ENCODE measurements at places on chromosomes 13 and 19. TPM values are rescaled to one million over a fixed set of nuclear protein-coding genes. Genes with fewer than 3 reads are reported as not detected.

- H3K27me3 ChIP-seq = no peaks in the 10 kb centered on the region
- H3K36me3 ChIP-seq = no peaks in the 10 kb centered on the region
- H3K27ac ChIP-seq = no peak overlapping the region
- no peak for DNase-seq
Measured at GRCh38 chr13:94286581-94286980, 192.9 kb downstream of the DCT start.

- H3K4me3 ChIP-seq = no peak overlapping the region
- peaks cover 21% of the 10 kb centered on the region for H3K4me1 ChIP-seq
- H3K27me3 ChIP-seq = no peaks in the 10 kb centered on the region
- DNase-seq = peak; percentile 53
- H3K36me3 ChIP-seq = peaks cover 43% of the 10 kb centered on the region
- no peak overlapping the region for H3K27ac ChIP-seq
Measured at GRCh38 chr13:99323488-99323887, 16.3 kb upstream of the GPR183 start.

DNA sequence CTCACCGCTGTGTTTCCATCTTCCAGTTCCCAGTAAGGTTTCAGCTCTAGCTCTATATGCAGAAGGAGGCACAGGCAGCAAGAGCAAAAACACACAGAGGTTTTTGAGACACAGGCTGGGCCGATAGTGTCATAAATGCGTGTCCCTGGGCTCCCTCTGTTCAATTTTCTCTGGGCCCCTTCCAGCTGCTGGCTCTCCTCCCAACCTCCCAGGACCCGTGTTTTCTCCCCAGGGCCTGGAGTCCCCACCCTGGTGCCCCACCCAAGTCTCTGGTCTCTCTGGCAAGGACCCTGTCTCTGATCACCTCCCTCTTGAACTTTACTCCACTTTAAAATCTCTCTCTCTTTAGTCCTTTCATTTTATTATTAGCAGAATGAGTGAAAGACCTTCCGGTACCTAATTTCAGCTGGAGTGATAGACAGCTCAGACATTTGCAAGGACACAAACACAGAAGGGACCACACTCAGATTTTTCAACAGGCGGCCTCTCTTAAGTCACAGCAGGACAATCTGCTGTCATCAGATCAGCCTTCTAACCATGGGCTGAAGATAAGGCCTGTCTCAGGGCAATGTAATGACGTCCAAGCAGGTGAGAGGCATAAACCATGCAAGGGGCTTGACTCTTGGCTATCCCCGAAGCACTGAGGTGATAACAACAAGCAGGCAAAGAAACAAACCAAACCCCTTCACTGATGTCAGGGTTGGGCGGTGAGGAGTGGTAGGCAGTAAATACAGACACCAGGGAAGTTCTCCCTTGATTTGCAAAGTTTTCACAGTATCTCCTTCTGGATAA, 190.0 kb upstream of the IRS2 start:
- H3K27me3 ChIP-seq = no peaks in the 10 kb centered on the region
- DNase-seq = no peak
- H3K4me1 ChIP-seq = peaks cover 6% of the 10 kb centered on the region
- H3K36me3 ChIP-seq = no peaks in the 10 kb centered on the region

PCDH20 gene
- not detected for total RNA-seq

DNA sequence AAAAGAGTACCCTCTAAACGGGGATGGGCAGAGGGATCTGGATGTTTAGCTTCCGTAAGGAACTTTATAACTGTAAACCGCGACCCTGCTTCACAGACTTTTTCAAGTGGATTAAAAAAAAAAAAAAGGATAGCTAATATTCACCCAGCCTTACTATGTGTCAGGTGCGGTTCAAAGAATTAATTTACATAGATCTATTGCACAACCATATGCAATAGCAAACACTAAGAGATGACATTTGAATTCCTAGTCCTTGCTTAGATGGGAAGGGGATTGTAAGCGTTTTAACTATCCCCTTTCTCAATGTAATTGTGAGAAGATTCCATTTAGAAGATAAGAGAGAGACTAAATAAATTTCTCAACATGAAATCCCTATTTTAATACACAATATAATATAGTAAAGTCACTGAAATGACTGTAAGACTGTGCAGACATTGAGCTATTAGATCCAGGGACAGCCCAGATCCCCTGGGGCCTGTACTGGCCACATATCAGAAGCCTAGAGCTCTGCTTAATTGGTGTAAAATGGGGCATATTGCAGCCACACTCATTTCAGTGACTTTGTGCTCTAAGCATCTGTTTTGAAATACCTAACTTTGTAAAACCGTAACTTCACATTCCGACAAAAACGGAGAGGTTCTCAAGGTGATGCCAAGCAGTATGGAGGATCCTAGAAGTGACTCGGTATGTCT, 13.6 kb downstream of the LATS2 start:
- H3K27me3 ChIP-seq = no peaks in the 10 kb centered on the region
- H3K4me1 ChIP-seq = peaks cover 28% of the 10 kb centered on the region
- H3K36me3 ChIP-seq = peaks cover 32% of the 10 kb centered on the region
- H3K4me3 ChIP-seq = no peak overlapping the region

GRCh38 chr13:26923824-26924605, 163.4 kb upstream of the GPR12 start:
- peaks cover 60% of the 10 kb centered on the region for H3K27me3 ChIP-seq
- H3K27ac ChIP-seq = no peak overlapping the region
- peaks cover 8% of the 10 kb centered on the region for H3K4me1 ChIP-seq
- peak; percentile 13 for DNase-seq
- H3K4me3 ChIP-seq = no peak overlapping the region

GRCh38 chr19:10727685-10728201, 9.9 kb downstream of the DNM2 start:
- H3K27me3 ChIP-seq = no peaks in the 10 kb centered on the region
- no peak for DNase-seq
- no peak overlapping the region for H3K27ac ChIP-seq
- H3K36me3 ChIP-seq = peaks cover 10% of the 10 kb centered on the region

- H3K27me3 ChIP-seq = no peaks in the 10 kb centered on the region
- no peak for DNase-seq
- H3K4me1 ChIP-seq = peaks cover 9% of the 10 kb centered on the region
- no peak overlapping the region for H3K4me3 ChIP-seq
- H3K36me3 ChIP-seq = peaks cover 92% of the 10 kb centered on the region
Measured at GRCh38 chr19:34225659-34226015, 28.7 kb upstream of the GARRE1 start.

CCL25 gene
- total RNA-seq = not detected

DNA sequence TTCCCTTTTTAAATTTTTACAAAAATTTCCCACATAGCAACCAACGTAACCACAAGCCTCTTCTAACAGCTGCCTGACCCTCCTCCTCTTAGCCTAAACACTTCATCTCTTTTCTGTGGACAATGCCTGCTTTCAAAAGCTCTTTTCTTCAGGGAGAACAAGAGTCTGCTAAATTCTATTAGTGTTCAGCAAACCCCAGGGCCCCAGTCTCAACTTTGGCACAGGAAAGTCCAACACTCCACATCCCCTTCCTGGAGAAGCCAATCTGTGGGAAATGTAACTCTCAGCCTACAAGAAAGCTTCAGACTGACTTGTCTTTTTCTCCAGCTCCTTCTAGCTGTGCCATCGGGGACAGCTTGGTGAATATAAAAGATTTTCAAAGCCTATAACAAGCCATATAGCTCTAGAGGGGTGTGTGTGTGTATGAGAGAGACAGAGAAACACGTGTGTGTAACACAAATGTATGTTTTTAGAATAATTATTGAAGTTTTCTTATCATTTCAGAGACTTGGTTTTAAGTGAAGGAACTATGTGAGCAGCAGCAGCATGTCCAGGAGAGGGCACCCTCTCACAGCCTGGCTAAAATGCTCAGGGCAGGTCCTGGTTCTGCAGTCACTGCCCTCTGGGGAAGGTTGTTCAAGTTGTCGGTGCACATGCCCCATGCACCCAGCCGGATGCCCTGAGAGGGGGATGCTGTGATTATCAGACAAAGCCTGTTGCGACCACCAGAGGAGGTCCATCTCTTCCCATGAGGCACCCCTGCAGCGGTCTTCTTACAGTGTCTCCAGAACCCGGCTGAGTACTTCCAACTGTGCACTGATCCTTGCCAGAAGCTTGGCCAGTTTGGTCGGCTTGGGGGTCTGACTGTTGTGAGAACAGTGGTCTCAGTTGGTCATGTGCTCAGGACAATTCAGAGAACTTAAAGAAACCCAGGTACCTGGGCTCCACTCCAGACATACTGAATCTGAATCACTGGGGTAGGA, 34.4 kb downstream of the CCDC70 start:
- no peaks in the 10 kb centered on the region for H3K36me3 ChIP-seq
- H3K4me3 ChIP-seq = no peak overlapping the region
- peak; percentile 58 for DNase-seq
- no peak overlapping the region for H3K27ac ChIP-seq
- H3K27me3 ChIP-seq = peaks cover 23% of the 10 kb centered on the region

- no peak overlapping the region for H3K4me3 ChIP-seq
- H3K27ac ChIP-seq = no peak overlapping the region
- peak; percentile 30 for DNase-seq
- no peaks in the 10 kb centered on the region for H3K27me3 ChIP-seq
Measured at GRCh38 chr19:15452111-15453047, 2.6 kb upstream of the WIZ start.

DNA sequence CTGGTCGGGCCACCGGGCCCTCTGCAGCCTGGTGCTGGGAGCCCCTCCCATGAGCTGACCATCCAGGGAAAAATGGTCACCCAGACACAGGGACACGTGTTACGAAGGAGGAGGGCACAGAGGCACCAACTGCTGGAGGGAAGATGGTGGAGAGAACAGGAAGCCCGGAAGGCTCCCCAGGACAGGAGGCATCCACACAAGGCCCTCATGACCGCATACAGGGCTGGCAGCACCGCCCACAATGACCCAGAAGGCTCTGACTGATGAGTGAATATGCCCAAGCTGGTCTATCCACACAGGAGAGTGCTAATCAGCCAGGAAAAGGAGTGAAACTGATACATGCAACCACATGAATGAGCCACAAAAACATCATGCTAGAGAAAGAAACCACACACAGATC, 14.0 kb upstream of the TMEM86B start:
- H3K27ac ChIP-seq = peak overlapping the region; percentile 55
- H3K4me3 ChIP-seq = no peak overlapping the region
- H3K27me3 ChIP-seq = no peaks in the 10 kb centered on the region
- H3K4me1 ChIP-seq = no peaks in the 10 kb centered on the region
- peaks cover 51% of the 10 kb centered on the region for H3K36me3 ChIP-seq

GRCh38 chr13:77497350-77497749, 38.2 kb upstream of the SCEL start:
- H3K4me1 ChIP-seq = no peaks in the 10 kb centered on the region
- H3K4me3 ChIP-seq = no peak overlapping the region

PEAK3 gene
- total RNA-seq = not detected

GFY gene
- total RNA-seq = not detected

- H3K27ac ChIP-seq = no peak overlapping the region
- no peaks in the 10 kb centered on the region for H3K27me3 ChIP-seq
- H3K4me1 ChIP-seq = no peaks in the 10 kb centered on the region
- H3K4me3 ChIP-seq = no peak overlapping the region
- no peaks in the 10 kb centered on the region for H3K36me3 ChIP-seq
- no peak for DNase-seq
Measured at GRCh38 chr19:30093966-30094755, 152.1 kb downstream of the URI1 start.

ZNF787 gene
- 68.6 TPM for total RNA-seq

DNA sequence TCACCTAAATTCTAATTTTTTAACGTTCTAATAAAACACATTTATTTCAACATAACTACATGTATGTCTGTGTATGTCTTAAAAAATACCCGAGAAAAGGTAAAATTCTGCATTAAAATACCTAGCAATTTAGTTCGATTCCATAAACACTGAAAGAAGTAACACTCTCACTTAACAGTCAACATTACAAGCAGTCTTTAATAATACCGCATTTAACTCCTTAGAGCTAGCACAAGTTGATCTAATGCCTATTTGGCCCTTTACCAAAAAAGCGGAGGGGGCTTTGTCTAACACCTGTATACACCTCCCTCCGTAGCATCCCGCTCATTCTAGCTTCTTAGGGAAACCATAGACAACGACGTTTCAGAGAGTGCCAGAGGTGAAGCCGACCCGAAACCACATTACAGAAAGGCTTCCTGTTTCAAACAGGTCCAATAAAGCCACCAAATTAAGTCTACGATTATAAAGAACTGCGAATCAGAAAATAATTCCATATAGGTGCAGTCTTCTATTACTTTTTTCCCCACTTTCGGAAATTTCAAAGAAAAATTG, 1.2 kb downstream of the SPART start:
- H3K4me3 ChIP-seq = peak overlapping the region; percentile 82
- no peaks in the 10 kb centered on the region for H3K27me3 ChIP-seq
- peak overlapping the region; percentile 97 for H3K27ac ChIP-seq
- H3K4me1 ChIP-seq = peaks cover 28% of the 10 kb centered on the region

- H3K27me3 ChIP-seq = no peaks in the 10 kb centered on the region
- no peak for DNase-seq
- peaks cover 16% of the 10 kb centered on the region for H3K4me1 ChIP-seq
Measured at GRCh38 chr19:44850641-44851109, 4.6 kb downstream of the NECTIN2 start.

RFPL4AL1 gene
- total RNA-seq = not detected

GRCh38 chr13:79528759-79529191, 47.8 kb downstream of the NDFIP2 start:
- H3K36me3 ChIP-seq = peaks cover 33% of the 10 kb centered on the region
- H3K27ac ChIP-seq = no peak overlapping the region
- H3K4me3 ChIP-seq = no peak overlapping the region
- H3K27me3 ChIP-seq = no peaks in the 10 kb centered on the region
- DNase-seq = no peak

GRCh38 chr19:50492303-50493052, 15.8 kb upstream of the GARIN5A start:
- peaks cover 7% of the 10 kb centered on the region for H3K4me1 ChIP-seq
- peaks cover 11% of the 10 kb centered on the region for H3K36me3 ChIP-seq
- no peak overlapping the region for H3K4me3 ChIP-seq
- peaks cover 44% of the 10 kb centered on the region for H3K27me3 ChIP-seq
- no peak overlapping the region for H3K27ac ChIP-seq

- no peaks in the 10 kb centered on the region for H3K27me3 ChIP-seq
- DNase-seq = no peak
- H3K27ac ChIP-seq = no peak overlapping the region
- no peaks in the 10 kb centered on the region for H3K4me1 ChIP-seq
Measured at GRCh38 chr13:66098931-66099628, 1131.1 kb downstream of the PCDH9 start.

VSTM1 gene
- not detected for total RNA-seq

ZNF845 gene
- total RNA-seq = 5.7 TPM
